Esophagus mucosa (tissue), 1 donor: ENCODE measurements at places on chromosomes 1 and 21.
A peak's percentile ranks its signal among the peaks of the same experiment; 100 is the strongest.

- peak; percentile 14 for ATAC-seq
Measured at GRCh38 chr1:27596986-27597385, 7.0 kb downstream of the AHDC1 start.

- ATAC-seq, result no peak
Measured at GRCh38 chr1:14625996-14626395, 27.5 kb downstream of the KAZN start.

GRCh38 chr1:154752273-154753030 is 117.6 kb downstream of the KCNN3 start:
- ATAC-seq, result no peak

DNA sequence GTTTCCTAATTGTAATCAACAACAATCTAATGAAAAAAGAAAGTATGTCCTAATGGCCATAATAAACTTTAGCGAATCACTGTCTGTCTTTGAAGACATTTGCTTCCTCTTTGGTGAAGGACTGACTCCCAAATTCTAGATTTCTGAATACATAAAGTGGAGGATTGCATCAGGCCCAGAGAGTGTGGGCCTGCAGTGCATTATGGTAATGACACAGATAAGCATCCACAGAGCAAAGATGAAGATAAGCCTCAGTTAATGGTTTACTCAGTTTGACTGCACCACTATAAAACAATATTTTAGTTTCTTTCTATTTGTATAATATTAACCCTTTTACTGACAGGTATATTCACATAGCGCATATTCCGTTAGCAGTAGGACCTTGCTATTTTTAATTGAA is 365.5 kb downstream of the KCTD3 start:
- no peak for ATAC-seq

- peak; percentile 93 for ATAC-seq
Measured at GRCh38 chr1:19468397-19468956, 16.9 kb downstream of the CAPZB start.

- no peak for ATAC-seq
Measured at GRCh38 chr21:33731447-33731846, 89.1 kb downstream of the ITSN1 start.

DNA sequence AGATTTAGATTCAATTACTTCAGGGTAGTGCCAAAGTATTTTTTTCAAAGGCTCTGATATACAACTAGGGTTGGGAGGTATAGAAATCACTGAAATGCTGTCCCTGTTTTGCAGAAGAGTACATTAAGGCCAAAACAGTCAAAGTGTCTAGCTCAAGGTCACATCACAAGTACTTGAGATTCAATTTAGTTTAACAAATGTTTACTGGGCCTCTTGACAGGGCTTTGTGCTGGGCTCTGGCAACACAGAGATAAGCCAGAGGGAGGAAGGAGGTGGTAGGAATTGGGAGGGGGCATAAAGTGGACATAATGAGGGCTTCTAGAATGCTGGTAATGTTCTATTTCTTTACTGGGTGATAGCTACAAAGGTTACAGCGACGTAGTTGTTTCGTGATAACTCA is 2.3 kb upstream of the SLC9A1 start:
- ATAC-seq, result no peak

DNA sequence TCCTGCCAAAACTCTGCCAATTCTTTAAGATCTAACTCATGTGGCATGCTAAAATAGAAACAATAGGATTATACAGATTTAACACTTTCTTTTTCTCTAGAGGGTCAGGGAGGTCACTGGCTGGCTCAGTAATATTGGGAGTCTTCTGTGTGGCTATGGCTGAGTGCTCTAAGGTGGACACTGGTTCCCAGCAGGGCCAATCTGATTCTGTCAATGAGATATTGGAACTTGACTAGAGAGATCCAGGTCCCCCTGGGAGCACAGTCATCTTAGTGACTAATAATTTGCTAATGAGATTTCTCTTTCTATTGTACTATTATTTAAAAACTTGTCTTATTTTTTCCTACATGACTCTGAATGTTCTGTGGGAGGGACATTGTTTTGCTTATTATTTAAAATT is 69.1 kb upstream of the ZP4 start:
- no peak for ATAC-seq

DNA sequence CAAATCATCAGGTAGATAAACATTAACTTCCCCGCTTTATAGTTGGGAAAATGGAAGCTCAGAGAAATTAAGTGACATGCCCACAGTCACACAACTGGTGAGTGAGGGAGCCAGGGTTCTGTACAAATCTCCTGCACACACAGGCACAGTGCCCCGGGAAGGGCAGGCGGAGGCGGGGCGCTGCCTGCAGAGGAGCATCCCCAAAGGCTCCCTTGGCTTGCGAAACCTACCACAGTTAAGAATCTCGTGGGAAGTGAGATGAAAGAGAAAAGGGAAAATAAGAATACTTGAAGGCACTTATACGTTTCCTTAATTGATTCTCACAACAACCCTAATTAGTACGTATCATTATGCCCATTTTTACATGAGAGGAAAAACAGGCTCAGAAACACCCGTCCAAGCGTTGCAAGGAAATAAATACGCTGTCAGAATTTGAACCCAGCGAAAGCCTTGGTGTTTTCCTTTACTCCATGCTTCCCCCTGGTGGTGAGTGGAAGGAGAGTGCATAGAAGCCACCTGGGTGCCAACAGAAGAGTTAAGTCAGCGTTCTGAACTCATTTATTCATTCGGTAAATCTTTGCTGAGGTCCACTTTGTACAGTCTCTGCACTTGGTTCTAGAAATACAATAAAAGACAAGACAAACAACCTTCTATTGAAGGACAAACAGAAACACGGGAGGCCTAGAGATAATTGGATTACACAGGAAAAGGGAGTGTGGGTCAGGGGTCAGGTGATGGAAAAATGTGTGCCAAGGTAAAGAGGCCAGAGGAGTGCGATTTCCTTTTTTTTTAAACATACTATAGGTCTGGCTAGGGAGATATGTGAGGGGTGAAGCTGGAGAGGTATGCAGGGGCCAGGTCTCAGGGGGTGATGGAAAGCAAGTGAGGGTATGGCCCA is 28.4 kb downstream of the ACP6 start:
- no peak for ATAC-seq

GRCh38 chr1:116453481-116453880 is 80.4 kb downstream of the ATP1A1 start:
- ATAC-seq, result peak; percentile 62

DNA sequence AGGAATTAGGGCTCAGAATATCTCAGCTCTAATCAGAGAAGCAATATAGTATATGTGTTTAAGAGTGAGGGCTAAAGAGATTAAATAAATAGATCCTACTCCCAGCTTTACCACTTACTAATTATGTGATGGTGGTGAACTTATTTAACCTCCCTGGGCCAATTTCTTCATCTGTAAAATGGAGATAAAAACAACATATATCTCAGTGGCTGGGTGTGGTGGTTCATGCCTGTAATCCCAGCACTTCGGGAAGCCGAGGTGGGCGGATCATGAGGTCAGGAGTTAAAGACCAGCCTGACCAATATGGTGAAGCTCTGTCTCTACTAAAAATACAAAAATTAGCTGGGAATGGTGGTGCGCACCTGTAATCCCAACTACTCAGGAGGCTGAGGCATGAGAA is 135.2 kb downstream of the SLC44A5 start:
- ATAC-seq, result no peak

DNA sequence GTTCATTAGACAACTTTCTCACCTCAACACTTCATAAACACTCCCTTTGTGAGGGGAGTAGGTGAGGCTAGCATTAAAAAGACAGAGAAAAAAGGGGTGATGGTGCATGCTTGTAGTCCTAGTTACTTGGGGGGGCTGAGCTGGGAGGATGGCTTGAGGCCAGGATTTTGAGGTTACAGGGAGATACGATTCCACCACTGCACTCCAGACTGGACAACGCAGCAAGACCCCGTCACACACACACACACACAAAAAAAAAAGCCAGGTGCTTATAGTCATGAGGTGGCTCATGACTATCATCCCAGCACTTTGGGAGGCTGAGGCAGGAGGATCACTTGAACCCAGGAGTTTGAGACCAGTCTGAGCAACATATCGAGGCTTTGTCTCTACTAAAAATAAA is 29.6 kb downstream of the GON4L start:
- ATAC-seq, result no peak

- ATAC-seq, result peak; percentile 19
Measured at GRCh38 chr1:26317612-26318337, at the start of gene CD52. TSS of gene CD52 (plus strand) at chr1:26317958. CDS start at chr1:26318018, 60 bp downstream.

DNA sequence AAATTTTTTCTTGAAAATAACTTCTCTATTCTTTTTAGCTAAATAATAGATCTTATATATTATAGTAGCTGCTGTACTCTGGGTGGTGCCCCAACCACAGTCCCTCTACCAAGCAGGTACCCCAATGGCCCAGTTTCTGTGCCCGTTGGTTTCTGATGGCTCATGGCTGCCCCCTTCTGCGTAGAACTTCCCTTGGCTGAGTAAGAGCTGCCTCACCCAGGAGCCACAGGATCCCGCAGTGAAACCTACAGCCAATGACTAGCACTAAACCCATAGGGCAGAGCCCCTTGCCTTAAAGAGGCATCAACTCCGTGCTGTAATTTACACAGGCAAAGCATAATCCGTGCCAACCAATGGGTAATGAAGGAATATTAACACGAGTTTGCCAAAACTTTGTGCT is 247.5 kb downstream of the USH2A start:
- ATAC-seq, result no peak

DNA sequence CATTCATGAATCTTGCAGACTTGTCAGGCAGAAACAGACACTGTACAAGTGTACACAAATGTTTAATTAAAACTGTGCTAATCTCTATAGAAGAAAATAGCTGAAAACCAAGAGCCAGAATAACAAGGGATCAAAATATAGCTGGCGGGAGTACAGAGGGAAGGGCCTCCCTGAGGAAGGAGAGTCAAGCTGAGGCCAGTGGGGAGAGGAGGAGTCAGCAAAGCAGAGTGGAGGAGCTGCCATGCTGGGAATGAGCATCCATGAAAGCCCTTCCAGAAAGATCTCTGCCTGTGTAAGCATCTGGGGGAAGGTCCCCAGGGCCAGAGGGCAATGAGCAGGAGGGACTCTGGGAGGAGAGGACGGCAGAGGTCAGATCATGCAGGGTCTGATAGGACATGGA is 15.1 kb downstream of the SLAMF8 start:
- ATAC-seq, result no peak

- no peak for ATAC-seq
Measured at GRCh38 chr1:86906419-86906818, 7.5 kb downstream of the SELENOF start.

DNA sequence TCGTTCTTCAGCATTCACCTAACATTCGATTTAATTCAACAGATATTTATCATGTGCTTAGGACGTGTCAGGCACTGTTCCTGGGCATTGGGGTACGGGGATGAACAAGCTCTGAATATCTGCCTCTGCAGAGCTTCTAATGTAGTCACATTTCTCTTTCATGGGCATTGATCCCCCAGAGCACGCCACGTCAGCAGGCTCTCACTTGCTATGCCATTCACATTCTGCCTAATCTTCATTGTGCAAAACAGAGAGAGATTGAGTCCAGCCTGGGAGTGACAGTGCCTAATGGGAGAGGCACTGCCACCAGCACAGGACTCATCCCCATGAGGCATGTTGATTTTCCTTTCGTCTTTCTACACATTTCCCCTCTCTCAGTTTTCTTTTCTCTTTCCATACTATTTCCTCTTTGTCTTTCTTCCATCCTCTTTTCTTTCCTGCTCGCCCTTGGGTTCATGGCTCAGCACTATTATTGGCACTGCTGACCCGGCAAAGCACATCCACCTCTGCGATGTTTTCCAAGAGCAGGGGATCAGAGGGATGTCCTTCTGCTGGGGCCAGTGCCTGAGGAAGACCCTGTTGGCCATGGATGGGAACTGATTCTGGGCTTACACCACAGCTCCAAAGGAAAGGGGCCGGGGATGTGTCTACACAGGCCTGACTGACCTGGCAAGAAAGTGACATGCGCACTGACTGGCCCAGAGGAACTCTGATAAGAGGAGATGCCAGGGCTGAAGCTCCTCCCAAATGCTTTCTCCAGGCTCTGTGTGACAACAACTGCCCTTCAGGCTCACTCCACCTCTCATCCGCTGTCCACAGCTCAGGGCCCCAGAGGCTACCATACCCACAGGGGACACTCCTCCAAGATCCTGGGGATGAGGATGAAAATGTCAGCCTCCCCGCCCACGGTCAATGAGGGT is 195.9 kb downstream of the TOMM20 start:
- ATAC-seq, result peak; percentile 25

DNA sequence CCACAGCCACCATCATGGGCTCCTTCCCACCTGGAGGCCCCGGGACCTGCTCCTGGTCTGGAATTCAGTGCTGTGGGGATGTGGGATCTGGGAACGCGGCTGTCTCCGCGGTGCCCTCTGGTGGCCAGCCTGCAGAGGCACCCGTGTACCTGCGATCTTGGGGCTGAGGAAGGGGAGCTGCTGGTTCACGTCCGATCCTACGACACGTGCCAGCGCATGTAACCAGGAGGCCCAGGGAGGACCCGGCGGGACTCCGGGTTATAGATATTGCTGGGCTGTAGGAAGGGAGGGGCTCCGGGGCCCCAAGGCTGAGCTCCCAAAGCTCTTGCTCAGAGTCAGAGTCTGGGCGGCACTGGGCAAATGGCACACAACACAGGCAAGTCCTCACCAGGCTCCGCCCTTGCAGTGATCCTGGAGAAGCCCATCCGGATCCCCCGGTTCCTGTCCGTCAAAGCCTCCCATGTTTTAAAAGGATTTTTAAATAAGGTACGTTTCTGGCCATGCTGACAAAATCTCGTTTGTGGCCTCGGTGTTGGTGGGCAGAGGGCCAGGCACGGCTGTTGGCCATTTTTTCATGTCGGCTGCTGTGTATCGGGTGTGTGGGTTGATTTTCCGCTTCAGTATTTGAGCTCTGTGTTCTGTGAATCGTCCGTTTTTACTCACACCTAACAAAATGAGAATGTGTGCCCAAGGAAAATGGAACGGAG is 20.1 kb downstream of the FAAP20 start:
- peak; percentile 56 for ATAC-seq

DNA sequence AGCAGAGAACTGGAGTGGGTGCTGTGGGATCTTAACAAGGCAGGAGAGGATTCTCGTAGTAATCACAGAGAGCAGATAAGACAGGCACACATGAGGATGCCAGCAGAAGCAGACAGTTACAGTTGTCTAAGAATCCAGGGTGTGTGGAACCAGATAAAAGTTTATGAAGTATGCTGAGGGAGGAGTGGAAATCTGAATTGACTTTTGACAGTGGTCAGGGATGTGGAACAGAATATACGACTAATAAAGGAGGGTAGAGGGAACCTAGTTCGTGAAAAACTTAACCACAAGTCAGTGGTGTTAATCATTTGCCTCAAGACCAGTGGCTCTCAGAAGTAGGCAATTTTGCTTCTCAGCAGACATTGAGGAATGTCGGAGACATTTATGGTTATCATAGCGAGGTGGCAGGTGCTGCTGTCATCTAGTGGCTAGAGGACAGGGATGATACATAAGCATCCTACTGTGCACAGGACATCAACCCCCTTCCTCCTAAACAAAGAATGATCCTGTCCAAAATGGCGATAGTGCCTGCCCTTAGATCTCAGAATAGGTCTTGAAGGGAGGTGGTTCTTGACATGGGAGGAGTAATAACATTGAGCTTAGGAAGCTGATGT is 3.0 kb downstream of the LRRC8D start:
- ATAC-seq, result no peak

- ATAC-seq, result peak; percentile 42
Measured at GRCh38 chr1:90973897-90974798, 47.7 kb downstream of the ZNF644 start.

GRCh38 chr21:46150491-46151121 is 4.8 kb downstream of the FTCD start:
- ATAC-seq, result no peak

GRCh38 chr1:163652441-163652840 is 330.7 kb downstream of the NUF2 start:
- no peak for ATAC-seq
